ENCODE measurements at places on chromosomes 5 and 9.

- DNase-seq = no peak
Measured at GRCh38 chr5:139647506-139648204, 494 bp upstream of the CXXC5 start.

DNA sequence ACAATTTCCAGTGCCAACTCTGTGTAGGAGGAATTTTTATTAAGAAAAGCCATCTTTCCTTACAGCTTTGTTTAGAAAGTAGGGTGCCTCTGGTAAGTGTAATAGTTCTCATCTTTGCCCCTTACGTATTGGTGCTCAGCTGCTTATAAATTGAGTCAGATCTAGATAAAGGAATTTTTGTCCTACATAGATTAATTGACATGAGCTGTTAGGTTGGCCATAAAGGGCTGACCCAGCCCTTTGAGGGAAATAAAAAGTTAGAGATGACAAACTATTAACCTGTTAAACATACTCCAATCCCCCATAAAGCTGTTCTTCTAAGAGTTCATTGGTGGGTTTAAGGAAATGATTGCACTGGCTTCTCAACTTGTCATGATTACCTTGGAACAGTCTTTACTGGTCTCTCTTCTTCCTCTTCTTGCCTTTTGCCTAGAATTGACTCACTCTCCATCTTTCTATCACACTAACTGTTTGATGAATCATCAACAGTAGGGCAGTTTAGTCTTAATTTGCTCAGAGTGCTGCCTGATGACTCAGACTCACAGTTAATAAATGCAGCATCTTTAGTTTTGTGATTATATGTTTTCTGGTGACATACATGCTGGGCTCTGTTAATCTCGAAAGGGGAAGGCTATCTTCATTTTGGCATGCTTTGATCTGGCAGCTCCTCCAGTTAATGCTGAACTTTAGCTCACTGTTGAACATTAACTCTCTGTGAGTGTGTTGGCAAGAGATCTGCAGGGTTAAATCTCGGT is 51.7 kb downstream of the ARHGAP26 start:
- no peak for DNase-seq

DNA sequence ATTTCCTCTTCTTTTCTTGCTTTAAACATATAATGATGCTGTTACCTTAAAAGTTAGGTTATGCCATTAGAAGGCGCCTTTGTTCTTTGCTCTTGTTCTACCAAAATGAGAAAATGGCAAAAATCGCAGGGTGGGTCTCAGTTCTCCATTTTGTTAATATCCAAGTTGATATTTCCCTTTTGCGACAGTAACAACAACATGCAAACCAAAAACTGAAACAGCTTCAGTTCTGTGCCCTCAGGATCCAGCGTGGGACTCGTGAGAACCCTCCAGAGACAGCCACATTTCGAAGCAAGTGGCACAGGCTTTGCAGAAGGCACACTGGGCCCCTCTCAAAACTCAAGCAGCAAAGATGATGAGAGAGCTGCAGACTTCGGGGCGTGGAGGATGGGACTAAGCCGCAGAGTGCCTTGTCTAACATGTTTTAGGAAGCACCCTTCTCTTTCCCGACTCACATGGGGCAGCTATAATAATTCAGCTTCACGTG is 33.0 kb upstream of the LCP2 start:
- peak; percentile 75 for DNase-seq

GRCh38 chr5:35922468-35922867 is 16.0 kb downstream of the CAPSL start:
- no peak for DNase-seq

GRCh38 chr5:21791304-21791703 is 1061.8 kb downstream of the CDH12 start:
- DNase-seq = no peak

GRCh38 chr9:96665789-96666188 is 10.7 kb upstream of the PRXL2C start:
- DNase-seq = no peak

DNA sequence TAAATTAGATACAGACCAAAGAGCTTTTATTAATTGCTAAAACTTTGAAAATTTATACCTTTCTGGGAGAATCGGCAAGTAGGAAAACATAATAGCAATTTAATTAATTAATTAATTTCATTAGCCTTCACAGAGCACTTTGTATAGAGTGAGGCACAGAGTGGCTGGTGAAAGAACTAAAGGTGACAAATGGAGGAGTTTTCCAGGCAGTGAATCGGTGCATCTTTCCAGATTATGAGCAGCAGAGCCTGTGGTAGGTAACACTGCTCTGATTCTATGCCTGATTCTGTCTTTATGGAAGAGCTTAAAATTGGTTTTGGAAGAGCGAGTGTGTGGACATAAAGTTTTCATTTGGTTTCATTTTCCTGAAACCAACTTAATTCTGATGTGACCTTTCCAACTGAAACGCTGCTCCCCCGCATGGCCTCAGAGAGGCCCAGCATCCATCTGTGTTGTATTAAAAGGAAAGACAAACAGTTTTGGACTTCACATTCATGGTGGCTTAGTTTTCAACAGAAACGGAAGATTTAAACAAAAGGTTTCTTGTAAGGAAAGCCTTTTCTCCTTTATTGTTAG is 188.9 kb upstream of the RPS23 start:
- no peak for DNase-seq

GRCh38 chr5:44637916-44638869 is 170.6 kb upstream of the MRPS30 start:
- no peak for DNase-seq

DNA sequence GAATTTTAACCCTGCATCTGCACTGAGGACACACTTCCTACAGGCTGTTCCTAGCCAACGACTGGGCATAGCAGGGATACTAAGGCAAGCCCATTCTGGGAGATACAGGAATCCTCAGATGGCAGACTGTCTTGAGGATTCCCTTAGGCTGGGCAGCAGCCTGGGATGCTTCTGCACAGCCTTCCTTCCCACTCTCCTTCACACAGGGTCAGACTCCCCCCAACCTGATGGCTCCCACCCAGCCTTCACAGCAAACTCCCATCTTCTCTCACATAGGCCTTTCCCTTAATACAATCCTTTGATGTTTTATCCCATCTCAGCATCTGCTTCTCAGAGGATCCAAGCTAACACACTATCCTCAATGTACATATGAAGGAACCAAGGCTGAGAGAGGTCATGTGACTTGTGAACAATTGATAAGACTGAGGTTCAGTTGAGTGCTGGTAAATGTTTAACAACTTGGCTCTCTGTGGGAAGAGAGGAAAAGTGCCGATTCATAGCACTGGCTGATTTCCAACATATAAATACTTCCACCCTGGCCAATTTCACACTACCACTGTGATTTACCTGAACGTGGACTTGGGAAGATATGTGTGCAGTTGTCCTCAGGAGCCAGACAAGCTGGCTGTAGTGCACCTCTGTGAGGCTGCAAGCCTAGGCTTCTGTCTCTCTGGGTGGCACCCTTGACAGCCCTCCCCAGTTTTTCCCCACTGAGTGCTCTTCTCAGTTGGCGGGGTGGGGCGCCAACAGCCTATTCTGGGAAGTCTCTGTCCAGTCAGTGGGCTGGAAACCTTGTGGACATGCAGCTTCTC is 120.2 kb upstream of the TRIM32 start:
- DNase-seq = no peak

DNA sequence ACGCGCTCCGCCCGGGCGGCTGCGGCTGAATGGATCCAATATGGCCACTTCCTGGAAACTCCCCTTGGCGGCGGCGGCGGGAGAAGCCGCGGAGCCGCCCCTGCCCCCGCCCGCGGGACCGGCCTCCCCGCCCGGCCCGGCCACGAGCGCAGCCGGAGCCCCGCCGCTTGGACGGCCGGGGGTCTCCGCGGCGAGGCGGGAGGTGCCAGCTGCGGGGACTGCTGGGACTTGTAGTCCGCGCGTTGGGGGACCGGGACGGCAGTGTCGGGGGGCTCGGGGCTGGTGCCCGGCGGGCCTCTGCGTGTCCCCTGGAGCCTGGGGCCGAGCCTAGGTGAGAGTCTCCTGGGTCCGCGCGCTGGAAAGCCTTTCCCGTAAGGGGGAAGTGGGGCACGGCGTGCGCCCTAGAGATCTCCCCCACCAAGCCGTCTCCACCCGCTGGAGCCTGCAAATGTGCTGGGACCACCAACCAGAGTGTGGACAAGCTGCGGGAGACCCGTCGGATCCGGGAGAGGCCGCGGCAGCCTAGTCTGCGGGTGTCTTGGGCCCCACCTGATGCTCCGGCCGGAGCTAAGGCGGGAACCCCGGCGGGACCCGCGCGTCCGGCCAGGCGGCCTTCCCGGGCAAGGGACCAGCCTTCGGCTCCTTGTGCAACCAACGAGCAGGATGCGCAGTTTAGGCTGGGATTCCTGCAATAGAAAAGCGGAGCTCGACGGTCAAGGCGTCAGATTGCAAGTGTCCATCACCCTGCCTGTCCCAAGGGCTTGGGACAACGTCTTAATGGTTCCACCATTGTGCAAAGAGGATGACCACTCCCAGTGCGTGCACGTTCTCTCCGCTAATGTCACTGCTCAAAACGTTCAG is at the start of gene SEPTIN8:
TSS of gene SEPTIN8 (minus strand) at position 31 of the 861 bp plus-strand sequence. CDS start 102 bp downstream, outside the sequence.
- no peak for DNase-seq

- DNase-seq = peak; percentile 5
Measured at GRCh38 chr9:124102363-124102762, 90.8 kb downstream of the LHX2 start.

DNA sequence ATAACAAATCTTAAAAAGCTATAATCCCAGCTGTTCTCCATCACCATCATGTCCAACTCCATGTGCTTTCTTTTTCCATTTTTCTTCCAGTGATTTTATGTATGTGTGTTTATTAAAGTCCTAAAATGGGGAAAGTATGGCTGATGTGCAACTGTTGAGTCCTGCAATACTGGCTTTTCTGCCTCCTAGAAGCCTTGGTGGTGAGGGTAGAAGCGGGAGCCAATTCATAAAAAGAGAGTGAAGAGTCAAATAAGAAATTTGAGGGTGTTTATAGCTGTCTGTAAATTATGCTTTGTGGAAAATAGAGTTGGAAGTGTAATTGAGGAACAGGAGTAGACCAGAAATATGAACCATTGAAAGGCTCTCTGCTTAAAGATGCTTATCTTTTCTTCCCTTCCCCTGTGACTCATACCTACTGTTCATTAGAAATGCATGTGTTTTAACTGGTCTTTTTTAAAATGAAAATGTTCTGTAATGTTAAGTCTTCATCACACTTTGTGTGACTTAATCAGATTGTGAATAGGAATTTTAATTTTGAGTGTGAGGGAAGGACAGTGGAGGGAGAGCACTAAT is 80.1 kb downstream of the ZCCHC7 start:
- DNase-seq = peak; percentile 69

- DNase-seq = no peak
Measured at GRCh38 chr9:79765466-79765865, 193.7 kb downstream of the TLE4 start.

- no peak for DNase-seq
Measured at GRCh38 chr5:135379046-135379654, 19.9 kb downstream of the MACROH2A1 start.

DNA sequence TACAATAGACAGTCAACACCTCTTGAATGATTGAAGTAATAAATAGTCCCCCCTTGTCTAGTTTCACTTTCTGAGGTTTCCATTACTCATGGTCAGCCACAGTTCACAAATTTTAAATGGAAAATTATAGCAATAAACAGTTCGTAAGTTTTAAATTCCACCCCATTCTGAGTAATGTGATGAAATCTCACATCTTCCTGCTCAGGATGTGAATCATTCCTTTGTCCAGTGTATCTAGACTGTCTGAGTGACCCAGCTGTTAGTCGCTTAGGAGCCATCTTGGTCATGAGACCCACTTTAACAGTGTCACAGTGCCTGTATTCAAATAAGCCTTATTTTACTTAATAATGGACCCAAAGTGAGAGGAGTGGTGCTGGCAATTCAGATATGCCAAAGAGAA is 311.6 kb upstream of the PRR16 start:
- DNase-seq = no peak

GRCh38 chr5:10621832-10622231 is 58.0 kb downstream of the ANKRD33B start:
- DNase-seq = peak; percentile 83

DNA sequence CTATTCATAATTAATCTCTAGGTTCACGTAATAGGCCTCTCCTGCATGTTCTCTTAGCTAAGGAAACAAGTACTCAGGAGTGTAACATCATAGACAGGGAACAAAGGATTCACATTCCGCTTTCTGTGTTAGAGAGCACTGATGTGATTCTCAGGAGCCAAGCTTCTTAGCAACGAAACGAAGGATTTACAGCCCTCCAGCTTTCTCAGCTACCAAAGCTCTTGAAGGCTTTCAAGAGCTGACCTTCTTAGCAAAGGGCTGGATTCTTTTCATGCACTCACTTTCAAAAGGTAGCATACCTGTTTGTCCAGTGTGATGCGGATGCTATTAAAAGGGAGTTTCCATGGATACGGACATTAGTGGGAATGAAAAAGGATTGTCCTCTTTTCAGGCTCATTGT is 107.4 kb downstream of the TUSC1 start:
- no peak for DNase-seq

- no peak for DNase-seq
Measured at GRCh38 chr5:84384604-84385575, at the start of gene EDIL3. Gene EDIL3, minus strand, starts transcription at chr5:84384880. Its CDS starts 506 bp downstream, at chr5:84384374.

GRCh38 chr5:102286476-102286875 is 9.6 kb downstream of the SLCO4C1 start:
- no peak for DNase-seq

DNA sequence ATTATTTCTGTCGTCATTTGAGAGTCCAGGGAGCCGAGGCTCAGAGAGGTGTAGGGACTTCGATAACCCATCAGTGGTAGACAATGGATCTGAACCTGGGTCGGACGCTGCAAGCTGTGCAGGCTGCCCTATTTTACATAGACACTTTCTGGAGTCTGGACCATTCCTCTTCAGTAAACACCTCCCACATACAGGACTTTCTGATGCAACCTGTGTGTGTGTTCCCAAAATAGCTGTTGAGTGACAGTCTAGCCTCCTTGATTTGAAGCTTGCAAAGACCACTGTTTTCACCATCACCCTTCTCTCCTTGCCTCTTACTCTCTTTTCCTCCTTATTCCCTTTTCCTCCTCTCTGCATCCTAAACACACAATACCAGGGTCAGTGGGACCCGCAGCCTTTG is 30.7 kb downstream of the CFAP77 start:
- no peak for DNase-seq

GRCh38 chr5:17018871-17019270 is 82.8 kb upstream of the MYO10 start:
- DNase-seq = no peak

- peak; percentile 87 for DNase-seq
Measured at GRCh38 chr5:180803181-180804128, 849 bp upstream of the MGAT1 start.

GRCh38 chr9:114849450-114849849 is 43.6 kb upstream of the TNFSF15 start:
- no peak for DNase-seq

Data from GF-D8 (cell line).